ENCODE measurements at places on chromosomes 1 and 21.

GRCh38 chr1:155591770-155592169, 18.2 kb upstream of the MSTO1 start:
- peak; percentile 82 for DNase-seq

DNA sequence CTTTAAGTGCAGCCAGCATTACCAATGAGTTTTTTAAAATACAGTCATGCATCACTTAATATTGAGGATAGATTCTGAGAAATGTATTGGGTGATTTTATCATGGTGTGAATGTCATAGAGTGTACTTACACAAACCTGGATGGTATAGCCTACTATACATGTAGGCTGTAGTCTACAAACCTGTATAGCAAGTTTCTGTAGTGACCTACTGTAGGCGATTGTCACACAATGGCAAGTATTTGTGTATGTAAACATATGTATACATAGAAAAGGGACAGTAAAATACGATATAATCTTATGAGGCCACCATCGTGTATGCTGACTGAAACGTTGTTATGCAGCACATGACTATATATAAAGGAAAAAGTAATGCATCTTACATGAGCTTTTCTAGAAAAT, 48.2 kb downstream of the RPE65 start:
- no peak for DNase-seq

GRCh38 chr1:184197831-184198230, 146.3 kb downstream of the TSEN15 start:
- no peak for DNase-seq

DNA sequence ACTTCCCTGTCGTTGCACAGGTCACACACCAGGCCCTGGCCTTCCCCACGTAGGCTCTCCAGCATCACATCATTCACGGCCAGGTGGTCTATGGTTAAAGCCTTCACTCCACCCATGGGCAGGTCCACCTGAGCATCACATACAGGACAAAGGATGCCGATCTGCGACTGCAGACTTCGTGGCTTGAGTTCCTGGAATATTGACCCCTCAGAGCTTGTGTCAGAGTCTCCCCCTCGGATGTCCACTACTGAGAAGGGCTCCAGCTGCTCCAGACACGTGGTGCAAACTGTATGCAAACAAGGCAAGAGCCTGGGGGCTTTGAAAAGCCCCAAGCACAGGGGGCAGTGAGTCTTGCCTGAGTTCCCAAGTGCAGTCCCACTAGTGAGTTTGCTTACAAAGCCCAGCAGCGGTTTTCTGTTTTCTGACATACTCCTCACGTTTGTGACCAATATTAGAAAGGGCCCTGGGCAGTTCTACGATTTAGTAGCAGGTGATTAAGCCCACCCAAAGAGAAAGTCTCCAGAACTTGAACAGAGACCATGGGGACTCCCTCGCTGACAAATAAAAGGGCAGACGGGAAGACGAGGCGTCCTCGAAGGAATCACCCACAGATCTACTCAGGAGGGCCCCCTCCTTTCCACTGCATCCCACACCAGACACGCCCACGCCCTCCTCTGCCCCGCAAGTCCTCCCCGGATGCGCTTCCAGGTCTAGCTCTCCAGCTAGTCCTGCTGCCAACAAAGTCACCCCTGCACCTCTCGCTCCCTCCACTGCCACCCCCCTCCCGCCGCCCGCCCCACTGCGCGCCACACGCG, 568 bp downstream of the TRIM45 start:
- no peak for DNase-seq

GRCh38 chr1:93328809-93329760, 16.6 kb upstream of the DR1 start:
- no peak for DNase-seq

DNA sequence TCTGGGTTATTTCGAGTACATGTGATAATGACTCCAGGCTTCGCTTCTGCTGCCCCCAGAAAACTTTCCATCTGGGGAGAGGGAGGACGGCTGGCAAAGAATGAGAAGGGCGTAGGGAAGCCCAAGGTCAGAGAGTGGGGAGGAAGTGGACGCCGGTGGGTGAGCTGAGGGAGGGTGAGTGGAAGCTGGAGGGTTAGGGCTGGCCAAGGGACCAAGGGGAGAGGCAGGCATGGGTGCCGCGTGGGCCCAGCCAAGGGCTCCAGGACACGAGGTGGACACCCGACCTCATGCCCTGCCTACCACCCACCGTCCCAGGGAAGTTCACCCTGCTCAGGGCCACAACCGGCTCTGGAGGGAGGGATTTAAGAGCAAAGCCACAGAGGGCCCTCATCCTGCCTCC, 75.8 kb downstream of the CASZ1 start:
- DNase-seq = no peak

DNA sequence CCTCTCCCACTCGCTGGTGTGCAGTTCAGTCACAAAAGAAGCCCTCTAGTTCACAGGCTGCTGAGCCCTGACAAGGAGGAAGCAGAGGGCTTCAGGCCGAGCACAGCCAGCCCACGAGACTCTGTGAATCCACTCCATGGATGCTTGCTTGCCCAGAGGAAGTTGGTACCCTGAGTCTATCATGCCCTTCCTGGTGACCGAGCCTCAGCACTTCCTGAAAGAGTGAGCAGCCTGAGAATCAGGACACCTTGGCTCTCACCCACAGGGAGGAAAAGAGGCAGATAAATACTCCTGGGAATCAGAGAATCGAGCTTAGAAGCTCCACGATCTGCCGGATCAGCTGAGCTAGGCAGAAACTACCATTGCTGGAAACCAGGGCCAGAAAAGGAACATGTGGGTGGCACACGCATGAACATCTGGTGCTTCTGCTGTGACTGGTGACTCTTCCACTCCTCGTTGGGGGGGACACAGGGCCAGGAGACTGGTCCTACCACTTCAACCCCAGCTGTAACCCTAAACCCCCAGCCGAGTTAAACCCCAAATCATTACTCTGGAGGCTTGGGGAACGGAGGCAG, 376.3 kb upstream of the CAMK1G start:
- no peak for DNase-seq

DNA sequence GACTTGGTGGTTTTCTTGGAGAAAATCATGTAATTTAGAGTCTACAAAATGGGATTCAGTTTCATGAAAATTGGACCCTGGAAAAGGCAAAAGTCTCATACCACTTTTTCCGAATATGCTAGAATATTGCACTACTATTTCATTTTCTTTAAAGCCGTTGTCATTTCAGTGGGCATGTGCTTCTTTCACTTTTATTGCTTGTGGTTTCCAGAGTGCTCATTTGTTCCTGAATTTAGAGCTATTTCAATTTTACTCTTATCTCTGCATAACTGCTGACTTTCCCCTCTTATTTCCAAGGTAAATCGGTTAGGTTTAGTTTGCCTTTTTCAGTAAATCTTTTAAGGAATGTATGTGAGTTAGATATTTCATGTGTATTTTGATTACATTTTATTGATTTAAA, 11.6 kb downstream of the HHAT start:
- DNase-seq = no peak

- no peak for DNase-seq
These were observed 32.1 kb upstream of the HSPA13 start for GRCh38 chr21:14414932-14415508.

GRCh38 chr1:156578055-156578454, 1.5 kb upstream of the TTC24 start:
- DNase-seq = no peak

GRCh38 chr1:81600363-81600762, 200.4 kb upstream of the ADGRL2 start:
- DNase-seq = no peak

DNA sequence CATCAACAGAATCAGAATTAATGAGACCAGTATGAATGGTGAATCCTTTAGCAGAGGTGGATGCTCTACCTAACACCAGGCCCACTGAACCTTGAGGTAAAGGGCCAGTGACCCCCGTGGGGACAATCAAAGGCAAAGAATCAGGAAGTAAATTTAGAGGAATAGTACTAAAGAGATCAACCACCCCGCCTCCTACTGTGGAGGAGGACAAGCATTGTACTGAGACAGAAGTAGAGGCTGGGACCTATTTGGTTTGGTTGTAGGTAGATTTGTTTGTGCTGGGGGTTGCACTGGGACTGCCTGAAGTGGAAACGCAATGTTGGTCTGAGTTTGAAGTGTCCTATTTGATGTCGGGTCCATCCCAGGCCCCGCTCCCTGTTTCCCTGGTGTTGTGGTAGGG, 9.5 kb downstream of the CD48 start:
- DNase-seq = no peak

- peak; percentile 1 for DNase-seq
These were observed 1346.1 kb downstream of the BRINP3 start for GRCh38 chr1:189131576-189131975.

- DNase-seq = peak; percentile 53
These were observed 19.9 kb upstream of the UBE2U start for GRCh38 chr1:64183395-64184002.

DNA sequence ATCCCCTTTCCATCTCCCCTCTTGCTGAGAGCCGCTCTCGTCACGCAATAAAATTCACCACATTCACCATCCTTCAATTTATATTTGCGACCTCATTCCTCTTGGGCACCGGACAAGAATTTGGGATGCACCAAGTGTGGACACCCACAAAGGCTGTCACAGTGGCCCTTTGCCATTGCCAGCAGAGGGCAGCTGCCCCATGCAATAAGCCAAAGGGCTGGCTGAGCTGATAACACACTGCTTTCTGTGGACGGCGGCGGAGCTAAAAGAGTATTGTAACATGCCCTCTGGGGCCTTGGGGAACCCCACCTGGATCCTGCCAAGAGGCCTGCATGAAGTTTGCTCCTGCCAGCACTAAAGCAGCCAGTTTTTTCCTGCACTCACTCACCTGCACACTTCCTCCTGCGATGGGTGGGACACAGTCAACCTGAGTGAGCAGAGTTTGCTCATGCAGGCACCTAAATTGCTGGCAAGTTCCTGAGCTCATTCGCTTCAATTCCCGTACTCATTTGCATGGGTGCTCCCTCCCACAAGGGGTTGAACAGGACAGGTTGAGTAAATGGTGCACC, 792.3 kb upstream of the ADAMTS5 start:
- DNase-seq = no peak

DNA sequence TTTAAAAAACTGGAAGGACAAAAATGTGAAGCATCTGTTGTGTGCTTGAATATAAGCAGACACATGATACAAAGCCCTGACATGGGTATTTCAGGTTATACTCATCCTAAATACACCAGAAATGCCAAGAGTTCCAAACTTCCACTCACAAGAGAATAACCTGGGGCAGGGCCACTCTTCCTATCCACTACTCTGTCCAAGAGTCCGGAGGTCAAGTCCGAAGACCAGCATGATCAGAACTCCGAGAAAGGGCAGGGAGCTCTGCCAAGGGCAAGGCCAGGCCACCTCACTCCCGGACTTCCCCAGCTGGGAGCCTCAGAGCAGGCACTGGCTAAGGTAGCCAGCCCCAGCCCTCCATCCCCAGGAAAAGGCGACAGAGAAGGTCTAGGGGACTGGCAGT, 37.5 kb downstream of the HLCS start:
- DNase-seq = no peak

DNA sequence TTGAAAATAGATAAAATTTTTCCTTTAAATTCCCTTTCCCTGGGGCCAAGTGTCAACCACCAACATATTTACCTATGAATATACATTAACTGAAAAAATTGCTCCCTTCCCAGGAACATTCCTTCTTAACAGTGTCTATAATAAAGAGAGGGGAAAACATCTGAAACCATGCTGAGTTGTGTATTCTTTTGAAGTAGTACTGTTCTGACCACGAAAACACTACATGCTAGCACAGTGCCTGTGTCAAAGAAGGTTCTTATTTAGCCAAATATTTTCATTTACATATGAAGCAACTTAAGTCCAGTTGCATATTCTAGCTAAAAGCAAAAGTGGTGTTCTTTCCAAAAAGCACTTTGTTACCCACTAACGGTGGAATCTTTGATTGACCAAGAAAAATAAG, 311.2 kb downstream of the VAV3 start:
- DNase-seq = peak; percentile 15
